ENCODE measurements at places on chromosomes 11 and 22.

DNA sequence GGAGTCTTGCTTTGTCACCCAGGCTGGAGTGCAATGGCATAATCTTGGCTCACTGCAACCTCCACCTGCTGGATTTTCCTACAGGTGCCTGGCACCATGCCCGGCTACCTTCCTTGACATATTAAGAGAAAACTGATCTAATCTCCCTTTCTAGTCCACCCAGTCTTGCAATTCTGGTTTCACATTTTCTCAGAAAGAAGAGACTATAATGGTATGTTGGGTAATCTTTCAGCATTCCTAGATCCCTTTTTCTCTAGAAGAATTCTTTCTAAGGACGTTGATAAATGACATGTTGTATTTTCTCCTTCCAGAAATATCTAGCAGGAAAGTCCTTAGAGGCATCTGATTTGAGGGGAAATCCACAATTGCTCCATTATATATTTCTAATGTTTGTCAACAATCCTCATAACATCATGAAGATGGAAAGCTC, 10.4 kb upstream of the HSPA8 start:
- no peak for DNase-seq

- no peak for DNase-seq
These were observed 49.5 kb downstream of the OR4D9 start for GRCh38 chr11:59560702-59561473.

DNA sequence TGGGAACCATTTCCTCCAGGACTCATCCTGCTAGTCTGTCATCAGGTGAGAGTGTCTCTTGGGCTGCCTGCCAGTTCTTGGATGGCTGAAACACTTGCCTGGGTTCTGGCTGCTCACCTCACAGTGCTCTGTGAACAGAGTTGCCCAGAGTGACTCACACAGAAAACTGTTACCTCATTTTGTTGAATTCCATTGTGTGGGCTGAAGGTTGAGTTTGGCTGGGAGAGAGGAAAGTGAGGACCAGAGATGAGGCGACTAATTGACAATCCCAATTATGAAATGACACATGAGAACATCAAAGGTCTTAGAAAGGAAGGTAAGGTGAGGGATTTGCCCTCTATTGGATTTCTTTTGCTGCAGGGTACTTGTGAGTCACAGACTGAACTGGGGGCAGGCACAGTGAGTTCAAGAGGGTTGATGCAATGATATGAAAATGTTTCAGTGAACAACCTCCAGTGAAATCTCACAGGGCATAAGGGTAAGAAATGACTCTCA, 20.2 kb upstream of the CALCB start:
- no peak for DNase-seq

DNA sequence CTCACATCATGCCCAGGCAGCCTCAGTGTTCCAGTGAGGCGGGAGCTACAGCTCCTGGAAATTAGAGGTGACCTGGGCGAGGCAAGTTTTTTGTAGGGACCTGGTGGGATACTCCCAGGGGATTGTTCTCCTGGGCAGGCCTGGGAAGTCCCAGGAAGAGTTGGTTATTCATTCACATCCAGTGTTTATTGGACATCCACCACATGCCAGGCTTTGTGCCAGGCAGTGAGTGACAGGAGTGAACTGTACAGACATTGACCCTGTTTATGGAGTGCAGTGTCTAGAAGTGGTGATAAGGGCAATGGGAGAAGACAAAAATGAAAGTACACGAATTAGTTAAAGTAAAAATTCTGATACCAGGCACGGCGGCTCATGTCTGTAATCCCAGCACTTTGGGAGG, 29.4 kb downstream of the YWHAH start:
- DNase-seq: no peak

GRCh38 chr22:41382098-41382578, 396 bp downstream of the TEF start:
- DNase-seq: no peak

GRCh38 chr11:8289492-8289918, 25.8 kb upstream of the LMO1 start:
- DNase-seq: peak; percentile 24

DNA sequence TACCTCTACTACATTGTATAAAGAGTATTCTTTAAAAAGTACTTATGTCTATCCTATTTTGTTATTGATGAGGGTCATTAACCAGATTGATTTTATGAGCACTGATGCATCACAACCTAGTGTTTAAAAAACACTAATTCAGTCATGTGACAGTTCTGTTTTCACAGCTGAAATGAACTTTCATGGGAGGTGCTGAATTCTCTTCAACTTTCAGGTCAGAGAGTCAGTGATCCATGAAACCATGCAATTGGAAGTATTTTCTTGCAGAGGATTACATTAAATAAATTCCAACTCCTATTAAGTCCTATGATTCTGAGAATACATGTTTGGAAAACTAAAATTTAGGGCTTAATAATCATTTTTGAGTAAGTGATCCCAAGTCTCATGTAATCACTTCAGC, 889.4 kb downstream of the KCNA4 start:
- DNase-seq: no peak

- DNase-seq: no peak
These were observed 107.0 kb downstream of the STIM1 start for GRCh38 chr11:3962406-3962840.

- DNase-seq: no peak
These were observed 44.6 kb downstream of the PHF21B start for GRCh38 chr22:44965171-44965570.

GRCh38 chr11:9626496-9627394, 37.1 kb upstream of the SWAP70 start:
- no peak for DNase-seq

GRCh38 chr22:46068181-46068592, 82.1 kb upstream of the PPARA start:
- no peak for DNase-seq

All from NCI-H2107 (cell line).